ENCODE measurements at places on chromosomes 12 and 14.

DNA sequence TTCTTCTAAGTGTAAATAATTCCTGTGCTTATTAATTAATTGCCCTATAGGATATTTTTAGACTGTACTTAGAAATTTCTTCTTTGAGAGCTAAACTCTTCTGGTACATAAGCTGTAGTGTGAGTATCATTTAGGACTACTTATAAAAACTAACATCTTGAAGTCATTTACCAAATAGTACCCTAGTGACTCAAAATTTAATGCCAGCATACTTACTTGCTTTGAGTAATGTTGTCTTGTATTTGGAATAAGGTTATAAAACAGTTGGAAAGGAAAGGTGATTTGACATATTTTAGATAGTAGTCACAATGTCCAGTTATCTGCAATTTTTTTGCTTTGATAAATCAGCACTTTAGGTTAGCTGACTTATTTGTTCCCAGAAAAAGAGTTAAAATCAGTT is 39.1 kb downstream of the SPATA7 start:
- DNase-seq: no peak

GRCh38 chr12:121079736-121080272 is 40.8 kb upstream of the OASL start:
- no peak for DNase-seq

- DNase-seq: no peak
These were observed 34.8 kb downstream of the BRAP start for GRCh38 chr12:111650912-111651311.

DNA sequence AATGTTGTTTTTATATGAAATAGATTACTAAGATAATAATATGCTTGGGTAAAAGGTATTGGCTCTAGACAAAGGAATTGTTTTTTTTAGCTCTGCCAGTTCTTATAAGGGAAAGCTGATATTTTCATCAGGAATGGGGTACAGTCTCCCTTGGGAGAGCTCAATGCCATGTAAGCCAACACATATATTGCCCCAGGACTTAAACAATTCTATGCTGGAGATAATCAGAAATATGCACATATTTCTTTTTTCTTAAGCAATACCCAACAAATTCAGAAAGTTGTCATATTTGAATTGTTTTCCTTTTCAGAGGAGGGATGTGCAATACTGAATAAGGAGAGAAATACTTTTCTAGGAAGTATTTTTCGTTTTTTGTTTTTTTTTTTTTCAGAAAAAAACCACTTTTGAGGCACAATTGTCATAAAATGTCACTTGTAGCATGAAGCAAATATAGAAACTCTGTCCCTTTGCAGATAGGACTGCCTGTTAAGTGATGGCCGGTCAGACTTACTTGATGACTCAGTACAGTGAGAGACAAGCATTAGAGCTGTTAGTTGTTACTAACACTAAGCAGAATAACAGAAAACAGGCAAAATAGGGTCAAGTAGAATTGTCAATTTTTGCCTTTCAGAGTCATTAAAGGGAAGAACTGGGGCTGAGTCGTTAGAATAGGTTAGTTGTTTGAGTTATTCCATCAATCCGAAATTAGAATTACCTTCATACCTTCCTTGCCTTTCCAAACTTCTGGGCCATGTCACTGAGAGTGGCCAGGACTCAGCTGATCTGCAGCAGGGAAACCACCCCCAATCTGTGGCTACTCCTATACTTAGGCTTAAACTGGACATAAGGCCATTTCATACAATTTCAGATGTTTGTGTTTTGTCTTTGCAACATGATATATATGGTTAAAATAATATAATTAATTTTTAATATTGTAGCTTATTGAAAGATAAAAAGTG is 168.1 kb downstream of the SLC38A4 start:
- DNase-seq: no peak

DNA sequence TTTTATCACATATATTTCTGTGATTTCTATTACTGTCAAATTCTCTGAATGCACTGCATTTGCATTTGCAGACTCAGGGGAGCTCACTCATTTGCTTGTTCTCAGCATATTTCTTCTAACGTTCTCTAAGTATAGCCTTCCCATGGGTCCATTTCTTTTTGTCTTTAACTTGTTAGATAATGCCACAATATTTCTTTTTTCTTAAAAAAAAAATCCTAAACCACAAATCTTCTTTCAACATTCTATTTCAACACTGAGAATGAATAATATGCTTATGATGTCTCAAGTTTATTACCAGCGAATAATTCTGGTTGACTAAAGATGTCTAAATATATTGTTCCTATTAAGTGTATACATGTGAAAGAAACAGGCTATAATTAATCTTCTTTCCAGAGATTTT is 200.2 kb downstream of the ANO6 start:
- DNase-seq: no peak

- no peak for DNase-seq
These were observed 71.4 kb downstream of the BCL11B start for GRCh38 chr14:99200654-99201005.

DNA sequence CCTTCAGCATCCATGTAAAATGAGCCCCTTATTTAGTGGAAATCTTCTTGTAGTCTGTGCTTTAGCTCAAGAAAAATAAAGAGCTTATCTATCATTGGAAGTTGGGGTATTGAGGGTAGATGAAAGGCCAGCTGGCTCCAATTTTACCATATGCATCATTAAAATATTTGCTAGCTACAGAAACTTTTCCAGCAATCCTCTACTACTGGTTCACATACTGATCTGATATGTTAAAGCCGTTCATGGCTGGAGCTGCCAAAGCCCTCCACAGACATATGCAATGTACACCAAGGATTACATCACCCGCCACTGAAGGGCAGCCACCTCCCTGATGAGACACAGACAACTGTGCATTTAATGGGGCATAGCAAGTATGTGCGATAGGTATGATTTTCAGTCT is 1205.3 kb downstream of the GALC start:
- no peak for DNase-seq

DNA sequence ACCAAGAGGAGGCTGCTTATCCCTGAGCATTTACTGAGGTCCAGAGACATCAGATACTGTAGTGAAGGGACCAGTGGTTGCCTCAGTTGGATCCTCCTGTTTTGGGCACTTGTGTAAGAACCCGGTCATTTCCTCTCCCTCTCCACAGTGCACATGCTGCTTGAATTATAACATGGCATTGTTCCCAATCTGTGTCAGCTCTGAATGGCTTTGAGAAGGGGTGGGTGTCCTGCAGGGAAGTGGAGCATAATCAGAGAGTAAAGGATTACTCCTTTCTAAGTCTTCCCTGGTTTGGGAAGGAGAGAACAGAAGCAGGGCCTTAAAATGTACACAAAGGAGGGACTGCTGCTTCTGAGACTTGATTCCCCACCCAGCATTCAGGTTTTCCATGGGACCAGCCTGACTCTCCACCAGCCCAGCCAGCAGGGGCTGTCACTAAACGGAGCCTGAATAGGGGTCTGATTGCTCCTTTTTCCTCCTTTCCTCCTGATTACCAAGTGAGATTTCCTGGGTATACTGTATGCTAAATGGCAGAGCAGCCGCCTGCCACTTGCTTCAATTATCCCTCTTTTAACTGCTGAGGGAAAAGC is 78.4 kb downstream of the NRXN3 start:
- no peak for DNase-seq

GRCh38 chr12:12715459-12716150 is 1.6 kb upstream of the CDKN1B start:
- DNase-seq: no peak

DNA sequence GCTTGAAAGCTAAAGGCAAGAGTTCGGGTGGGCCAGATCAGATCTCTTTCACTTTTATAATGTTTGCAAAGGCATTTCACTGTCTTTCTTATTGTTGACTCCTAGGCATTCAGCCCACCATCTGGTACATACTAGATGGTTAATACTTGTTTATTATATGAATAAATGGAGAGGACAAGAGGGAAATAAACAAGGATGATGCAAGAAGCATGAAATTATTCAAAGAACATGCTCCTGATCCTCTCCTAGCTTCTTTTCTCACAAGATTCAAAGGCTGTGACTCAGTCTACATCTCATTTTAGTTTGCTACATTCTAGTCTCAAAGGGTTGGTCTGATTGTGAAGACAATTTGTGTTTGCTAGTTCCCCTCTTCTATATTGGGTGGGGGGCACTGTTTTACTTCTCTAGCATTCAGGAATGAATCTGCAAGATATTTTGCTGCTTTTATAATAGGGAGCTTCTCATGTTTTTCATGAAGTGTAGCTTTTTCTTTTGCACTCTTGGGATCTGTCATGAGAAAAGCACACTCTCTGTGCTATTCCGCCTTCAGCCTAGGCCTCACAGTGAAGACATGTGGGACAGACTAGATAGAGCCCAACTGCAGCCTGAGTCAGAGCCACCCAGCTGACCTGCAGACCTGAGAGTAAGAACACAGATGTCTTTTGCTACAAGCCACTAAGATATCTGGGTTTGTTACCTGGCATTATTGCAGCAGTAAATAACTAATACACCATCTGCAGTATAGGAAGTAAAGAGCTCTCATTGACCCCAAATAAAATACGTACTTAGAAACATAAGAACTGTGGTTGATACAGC is 65.7 kb downstream of the PTHLH start:
- peak; percentile 97 for DNase-seq

GRCh38 chr14:101839661-101840060 is 78.2 kb downstream of the PPP2R5C start:
- no peak for DNase-seq

DNA sequence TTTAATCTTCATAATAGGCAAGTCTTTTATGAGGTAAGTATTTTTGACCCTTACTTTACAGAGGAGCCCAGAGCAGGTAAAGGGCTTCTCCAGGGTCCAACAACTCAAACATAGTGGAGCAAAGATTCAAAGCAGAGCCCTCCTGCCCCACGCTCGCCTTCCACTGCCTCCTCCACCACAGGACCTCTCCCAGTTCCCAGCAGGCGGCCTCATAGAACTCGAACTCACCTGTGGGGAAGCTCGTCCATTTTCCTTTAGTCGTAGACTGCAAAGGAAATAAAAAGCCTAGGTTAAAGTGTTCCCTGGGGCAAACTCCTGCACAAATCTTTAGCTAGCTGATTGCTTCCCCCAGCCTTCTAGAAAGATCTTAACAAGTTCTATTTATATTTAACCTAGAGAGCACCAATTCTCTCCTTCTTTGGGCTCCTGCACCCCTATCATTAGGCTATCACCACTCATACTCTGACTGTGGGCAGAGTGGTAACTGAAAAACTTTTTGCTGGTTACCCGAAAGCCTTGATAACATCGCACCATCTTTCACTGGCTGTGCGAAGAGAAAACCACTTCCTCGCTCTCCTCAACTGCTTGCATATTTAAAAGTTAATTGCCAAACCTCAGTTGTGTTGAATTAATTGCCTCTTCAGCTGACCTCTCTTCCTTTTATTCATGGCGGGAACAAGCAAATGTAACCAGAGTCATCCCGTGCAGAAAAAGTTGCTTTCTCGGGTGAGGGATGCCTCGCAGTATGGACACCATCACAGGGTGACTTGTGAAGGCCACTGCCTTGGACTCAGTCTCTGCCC is 299.6 kb downstream of the DPF3 start:
- no peak for DNase-seq

- DNase-seq: no peak
These were observed 2.4 kb upstream of the RAB15 start for GRCh38 chr14:64974563-64974962.

GRCh38 chr12:128961308-128961902 is 108.1 kb downstream of the GLT1D1 start:
- no peak for DNase-seq

DNA sequence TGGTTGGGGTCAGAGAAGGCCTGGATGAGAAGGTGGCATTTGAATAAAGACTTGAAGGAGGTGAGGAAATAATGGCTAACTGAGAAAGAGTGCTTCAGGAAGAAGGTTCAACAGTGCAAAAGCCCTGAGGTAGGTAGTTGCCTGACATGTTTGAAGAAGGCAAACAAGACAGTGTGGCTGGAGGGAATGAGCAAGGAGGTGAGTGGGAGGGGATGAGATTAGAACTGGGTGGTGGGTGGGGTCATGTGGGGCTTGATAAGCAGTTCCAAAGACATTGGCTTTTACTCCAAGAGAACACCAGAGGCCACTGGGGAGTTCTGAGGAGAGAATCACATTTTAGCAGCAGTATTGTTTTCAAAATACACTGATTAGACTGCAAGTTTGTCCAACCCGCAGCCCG is 50.5 kb downstream of the HSPB8 start:
- no peak for DNase-seq

GRCh38 chr12:103882861-103883596 is 42.0 kb upstream of the NT5DC3 start:
- no peak for DNase-seq

GRCh38 chr14:29536886-29537511 is 390.6 kb downstream of the PRKD1 start:
- no peak for DNase-seq

DNA sequence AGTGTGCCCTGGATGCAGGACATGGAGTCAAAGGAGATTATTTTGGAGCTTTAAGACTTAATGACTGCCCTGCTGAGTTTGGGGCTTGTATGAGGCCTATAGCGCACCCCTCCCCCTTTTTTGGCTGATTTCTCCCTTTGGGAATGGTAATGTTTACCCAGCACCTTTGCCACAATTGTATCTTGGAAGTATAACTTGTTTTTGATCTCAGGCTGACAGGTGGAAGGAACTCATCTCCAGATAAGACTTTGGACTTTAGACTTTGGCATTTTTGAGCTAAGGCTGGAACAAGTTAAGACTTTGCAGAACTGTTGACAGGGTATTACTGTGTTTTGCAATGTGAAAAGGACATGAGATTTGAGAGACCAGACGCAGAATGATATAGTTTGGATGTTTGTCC is 110.5 kb downstream of the DERA start:
- no peak for DNase-seq

- no peak for DNase-seq
These were observed 67.5 kb downstream of the B4GALNT3 start for GRCh38 chr12:527241-527640.

- DNase-seq: no peak
These were observed 205.3 kb downstream of the SSPN start for GRCh38 chr12:26400627-26401026.

DNA sequence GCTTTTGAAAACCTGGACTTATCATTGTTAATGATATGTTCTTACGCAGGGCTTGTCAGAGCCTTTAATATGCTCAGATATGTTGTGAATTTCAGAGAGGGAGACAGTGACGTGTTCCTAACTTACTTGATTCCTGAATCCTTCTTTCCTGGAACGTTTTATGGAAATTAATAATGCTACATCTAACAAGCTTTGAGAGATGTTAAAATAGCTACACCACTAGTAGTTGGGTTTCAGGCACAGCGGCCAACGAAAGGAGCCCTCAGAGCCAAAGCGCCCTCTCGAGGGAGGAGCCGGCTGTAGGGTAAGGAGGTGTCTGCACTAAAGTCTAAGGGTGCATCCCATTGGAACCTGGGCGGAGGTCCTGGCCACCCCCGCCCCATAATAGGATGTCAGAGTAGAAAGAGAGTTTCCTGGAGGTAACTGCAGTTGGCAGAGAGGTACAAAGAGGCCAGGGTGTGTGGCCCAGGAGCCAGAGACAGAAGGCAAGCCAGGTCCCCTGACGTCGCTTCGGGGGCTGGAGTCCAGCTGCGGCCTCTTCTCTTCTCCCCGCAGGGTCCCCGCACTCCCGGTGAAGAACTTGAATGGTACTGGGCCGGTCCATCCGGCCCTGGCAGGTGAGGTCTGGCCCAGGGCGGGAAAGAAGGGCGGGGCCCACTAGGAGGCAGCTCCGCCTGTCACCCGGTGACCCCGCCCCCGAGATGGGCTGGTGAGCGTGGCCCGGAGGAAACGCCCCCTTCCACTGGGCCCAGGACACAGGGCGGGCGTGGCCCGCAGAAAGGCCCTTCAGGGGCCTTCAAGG is 36.3 kb downstream of the DTX1 start:
- no peak for DNase-seq

Measured in LNCaP clone FGC (cell line).